Kidney epithelial cell (primary cell): ENCODE measurements at places on chromosomes 11 and 22. TPM values are rescaled to one million over a fixed set of nuclear protein-coding genes. Genes with fewer than 3 reads are reported as not detected.

Gene ADM
- total RNA-seq: 59.8 and 68.1 TPM in 2 replicates

Gene SCGB1C1
- not detected in 2 replicates for total RNA-seq

Gene CREB3L1
- 3.2 and 4.5 TPM in 2 replicates for total RNA-seq

Gene SMC1B
- 0.08 and 0.14 TPM in 2 replicates for total RNA-seq

DNA sequence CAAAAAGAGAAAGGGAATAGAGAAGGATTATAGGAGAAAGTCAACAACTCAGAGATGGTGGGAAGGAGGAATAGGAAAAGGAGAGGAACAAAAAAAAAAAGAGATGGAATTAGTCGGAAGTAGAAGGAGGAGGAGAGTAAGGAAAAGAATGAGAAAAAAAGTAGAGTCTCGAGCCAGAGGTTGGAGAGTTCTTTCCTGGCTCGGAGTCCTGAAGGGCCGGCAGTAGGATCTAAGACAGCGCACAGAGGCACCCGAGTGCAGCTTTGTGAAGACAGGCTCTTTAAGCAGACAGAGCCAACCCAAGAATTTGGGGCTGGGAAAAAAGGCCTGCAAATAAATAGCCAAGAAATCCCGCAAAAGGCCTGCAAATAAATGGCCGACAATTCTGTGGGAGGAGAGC, 170.4 kb upstream of the CCDC90B start:
- DNase-seq: no peak

DNA sequence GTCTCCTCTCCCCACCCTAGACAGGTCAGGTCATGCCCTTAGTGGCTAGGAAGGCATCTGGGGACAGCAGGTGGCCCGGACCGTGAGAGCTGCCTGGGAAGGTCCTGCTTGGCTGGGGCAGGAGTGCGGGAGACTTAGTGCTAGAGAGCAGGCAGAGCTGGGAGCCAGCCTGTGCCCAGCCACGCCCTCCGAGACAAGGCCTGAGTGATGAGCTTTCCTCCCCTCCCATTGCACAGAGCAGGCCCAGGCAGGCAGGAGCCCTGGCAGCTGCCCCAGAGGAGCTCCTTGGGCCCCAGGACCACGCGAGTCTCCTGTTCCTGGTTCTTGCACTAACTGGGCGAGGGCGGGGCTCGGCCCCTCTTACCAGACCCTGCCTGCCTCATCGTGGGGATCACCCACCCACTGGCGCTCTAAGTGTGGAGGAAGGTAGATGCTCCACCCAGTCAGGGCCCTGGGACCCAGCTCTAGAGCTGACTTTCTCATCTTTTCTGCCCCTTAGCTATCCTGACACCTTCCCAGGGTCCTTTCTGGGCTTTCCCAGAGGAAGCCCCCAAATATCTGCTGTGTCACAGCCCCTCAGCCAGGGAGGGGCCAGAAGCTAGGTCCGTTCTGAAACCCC, 44.9 kb downstream of the MACROD1 start:
- no peak for DNase-seq

DNA sequence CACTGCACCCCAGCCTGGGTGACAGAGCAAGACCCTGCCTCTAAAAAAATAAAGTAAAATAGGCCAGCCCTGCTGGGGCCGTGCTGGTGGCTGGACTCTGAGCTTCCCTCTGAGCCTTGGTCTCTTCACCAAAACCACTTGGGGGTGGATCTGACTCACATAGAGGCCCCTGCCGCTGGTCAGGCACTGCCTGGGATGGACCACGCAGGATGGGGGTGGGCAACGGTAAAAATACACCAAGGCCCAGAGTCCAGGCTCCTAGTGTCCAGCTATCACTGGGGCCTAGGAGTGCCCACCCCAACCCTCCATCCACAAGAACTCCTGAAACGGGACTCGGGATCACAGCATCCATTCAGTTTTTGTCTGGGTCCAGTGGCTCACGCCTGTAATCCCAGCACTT, 12.3 kb upstream of the UPK3A start:
- no peak for DNase-seq

GRCh38 chr11:103631841-103632240, 404.6 kb upstream of the DDI1 start:
- no peak for DNase-seq

GRCh38 chr11:61048368-61049062, 53.8 kb upstream of the CD5 start:
- DNase-seq: no peak

DNA sequence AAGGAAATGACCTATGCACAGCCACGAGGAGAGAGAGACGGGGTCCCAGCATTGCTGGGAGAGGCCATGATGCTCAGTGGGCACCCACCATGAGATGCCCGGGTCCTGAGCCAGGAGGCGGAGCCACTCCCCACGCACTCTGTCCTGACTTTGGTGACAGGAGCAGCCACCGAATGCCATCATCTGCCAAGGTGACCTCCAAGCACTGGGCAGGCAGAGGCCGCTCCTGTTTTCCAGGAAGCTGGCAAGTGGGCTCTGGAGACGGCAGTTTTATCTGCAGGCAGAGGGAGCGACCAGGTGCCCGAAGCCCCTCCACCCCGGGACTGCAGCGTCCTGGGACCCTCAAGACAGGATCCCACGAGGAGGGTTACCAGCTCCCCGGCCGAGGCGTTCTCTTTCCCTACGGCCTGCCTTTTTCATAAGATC, 453.9 kb downstream of the BRD1 start:
- DNase-seq: no peak

GRCh38 chr11:116532066-116532465, 240.7 kb downstream of the BUD13 start:
- DNase-seq: no peak

DNA sequence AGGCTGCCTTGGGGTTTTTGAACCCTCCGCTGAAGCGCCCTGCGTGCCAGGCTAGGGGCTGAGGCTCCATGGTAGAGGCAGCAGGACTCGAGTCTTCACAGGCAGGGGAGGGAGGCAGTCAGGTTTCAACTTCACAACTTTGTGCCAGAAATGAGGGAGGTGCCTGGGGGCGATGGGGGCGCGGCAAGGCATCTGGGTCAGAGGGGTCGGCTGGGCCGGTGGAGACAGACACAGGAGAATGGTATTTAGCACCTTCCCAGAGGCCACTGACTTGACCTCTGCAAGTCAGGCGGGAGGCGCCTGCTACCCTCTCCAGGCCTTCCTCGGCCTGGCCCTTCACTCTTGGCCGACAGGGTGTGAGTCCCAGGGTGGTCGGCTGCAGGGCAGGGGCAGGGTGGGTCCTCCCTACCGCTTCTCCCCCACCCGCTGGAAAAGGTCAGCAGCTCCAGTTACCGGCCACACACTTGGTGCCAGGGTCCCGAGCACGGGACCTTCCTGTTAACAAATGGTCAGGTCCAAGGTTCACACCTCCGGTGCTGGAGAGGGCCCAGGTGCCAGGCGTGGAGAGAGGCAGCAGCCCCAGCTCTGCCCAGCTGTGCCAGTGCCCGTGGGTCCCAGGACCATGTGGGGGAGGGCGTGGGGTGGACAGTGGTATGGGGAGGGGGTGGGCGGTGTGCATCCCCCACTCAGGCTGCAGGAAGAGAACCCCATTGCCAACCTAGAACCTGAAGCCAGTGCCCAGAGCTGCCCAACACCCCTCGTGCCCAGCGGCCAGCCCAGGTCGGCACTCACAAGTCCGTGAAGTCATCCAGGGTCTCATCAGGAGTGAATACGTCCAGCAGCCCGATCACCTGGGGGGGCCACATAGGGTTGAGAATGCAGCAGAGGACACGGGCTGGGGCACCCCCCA, 3.8 kb downstream of the MAPK12 start:
- DNase-seq: no peak

DNA sequence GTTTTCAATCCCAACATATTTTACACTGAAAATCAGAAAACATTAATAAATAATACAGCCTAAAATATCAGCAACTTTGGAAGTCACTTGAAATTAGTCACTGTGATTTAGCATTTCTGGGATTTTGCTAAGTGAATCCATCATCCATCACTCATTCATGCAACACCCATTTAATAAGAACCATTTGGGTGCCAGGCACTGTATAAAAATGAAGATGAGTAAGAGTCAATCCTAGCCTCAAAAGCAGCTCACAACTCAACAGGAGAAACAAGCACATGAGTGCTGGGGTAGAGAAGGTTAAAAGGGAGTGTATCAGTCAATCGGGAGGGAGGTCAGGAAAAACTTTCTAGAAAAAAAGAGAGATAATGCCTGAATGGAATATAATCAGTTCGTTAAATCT, 77.9 kb downstream of the PGR start:
- DNase-seq: no peak

DNA sequence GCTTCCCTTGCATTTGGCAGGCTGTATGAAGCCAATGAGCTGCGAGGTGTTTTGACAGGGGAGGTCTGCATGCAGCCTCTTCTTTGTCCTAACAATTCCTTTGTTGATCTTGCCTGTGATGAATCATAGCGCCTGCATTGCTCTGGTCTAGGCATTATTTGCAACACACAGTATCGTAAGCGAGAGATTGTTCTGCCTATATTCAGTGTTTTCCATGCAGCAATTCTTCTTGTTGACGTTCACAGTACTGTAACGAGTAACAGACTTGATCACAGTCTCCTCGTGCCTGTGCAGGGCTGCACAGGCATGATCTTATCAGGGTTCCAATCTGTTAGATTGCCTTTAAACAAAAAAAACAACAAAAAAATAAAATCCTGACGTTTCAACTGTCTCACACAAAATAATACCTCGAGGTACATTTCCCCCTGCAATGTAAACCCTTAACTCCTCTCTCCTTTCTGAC, 13.9 kb upstream of the ADSL start:
- no peak for DNase-seq

DNA sequence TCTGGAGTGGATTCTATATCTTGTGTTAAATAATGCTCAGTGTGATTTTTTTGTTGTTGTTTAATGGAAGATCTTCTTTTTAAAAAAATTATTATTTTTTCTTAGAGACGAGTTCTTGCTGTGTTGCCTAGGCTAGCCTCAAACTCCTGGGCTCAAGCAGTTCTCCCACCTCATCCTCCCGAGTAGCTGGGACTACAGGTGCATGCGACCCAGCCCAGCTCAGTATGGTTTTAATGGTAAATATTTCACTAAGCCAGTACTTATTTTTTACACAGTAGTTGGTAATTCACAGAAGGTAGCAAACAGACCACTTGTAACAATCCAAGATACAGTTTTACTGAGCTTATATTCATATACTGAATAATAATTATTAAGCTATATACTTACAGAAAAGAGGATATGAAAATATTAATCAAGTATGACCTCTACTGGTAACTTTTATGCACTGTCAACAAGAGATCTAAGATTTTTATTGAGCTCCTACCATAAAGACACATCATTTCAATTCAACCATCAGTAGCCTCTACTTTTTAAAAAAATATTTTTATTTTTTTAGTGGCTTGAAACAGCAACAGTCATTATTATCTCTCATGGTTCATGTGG, 6.1 kb upstream of the CD59 start:
- no peak for DNase-seq

DNA sequence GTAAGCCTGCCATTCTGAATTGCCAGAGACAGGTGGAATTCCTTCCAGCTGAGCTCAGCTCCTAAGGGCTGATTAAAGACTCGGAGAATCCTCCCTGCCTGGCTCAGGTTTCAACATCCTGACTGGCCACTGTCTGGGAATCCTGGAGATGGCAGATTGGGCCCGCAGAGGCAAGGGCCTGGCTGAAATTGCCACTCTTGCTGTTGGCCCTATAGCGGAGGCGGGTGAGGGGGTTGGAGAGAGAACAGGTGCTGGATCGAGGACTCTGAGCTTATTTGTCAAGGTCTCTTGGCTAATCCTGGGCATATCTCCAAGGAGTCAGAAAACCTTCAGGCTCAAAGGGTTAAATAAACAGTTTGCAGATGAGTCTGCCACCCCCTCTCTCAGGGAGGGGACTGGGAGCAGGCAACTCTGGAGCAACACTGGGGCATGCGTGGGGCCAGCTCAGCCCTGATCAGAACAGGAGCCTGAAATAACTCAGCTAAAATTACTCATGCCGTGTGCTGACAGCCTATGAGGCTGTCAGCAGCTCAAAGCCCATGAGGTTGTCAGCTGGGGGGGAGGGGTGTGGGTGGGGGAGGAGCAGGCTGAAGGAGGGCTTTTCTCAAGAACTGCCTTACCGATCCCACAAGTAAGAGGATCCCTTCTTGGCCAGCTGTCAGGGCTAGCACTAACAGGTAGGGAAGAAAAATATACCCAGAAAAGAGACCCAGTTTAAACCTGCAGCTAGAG, 14.7 kb upstream of the MFRP start:
- DNase-seq: peak; percentile 78

DNA sequence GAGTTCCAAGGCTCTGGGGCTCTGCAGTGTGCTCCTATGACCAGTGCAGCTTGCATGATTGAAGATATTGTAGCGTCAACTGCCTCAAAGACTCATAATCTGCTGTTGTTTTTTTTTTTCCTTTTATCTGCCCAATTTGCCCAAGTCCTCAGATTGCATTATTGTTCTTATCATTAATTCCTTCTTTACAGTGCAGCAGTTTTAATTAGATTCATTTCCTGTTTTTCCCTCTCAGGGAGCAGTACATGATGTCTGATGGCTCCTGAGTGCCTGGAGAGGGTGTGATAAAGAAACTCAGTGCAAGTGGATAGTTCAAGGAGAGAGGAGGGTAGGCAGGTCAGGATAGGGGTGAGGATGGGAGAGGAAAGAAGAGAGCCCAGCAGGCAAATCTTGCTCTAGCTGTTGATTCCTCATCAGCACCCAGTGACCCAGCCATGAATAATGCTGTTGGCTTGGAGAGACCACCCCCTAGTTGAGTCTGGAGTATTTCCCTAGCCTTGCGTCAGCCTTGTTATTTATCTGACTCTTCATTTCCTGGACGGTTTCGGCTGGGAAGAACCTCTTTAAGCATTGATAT, 219.6 kb upstream of the SESN3 start:
- no peak for DNase-seq

GRCh38 chr22:43931771-43932170, 8.2 kb downstream of the PNPLA3 start:
- DNase-seq: no peak

- DNase-seq: no peak
These were observed 889 bp upstream of the DMC1 start for GRCh38 chr22:38570779-38571364.

DNA sequence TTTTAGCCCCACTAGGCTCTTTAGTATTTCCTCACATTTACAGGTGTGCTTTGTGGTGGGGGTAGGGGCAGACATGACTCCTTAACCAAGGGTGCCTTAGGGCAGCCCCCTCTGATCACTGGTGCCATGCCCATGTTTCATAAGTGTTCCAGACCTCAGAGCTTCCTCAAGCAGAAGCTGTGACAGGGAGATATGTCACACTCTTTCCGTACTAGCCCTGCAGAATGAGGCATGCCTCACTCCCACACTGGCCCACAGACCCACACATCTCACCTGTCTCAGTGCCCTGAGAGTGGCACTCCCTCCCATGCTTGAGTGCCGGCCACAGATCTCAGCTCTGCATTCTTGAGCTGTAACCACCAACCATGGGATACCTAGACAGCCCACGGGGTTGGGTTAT, 22.9 kb upstream of the OR56B4 start:
- DNase-seq: no peak
